Activated naive CD8-positive, alpha-beta T cell treated with anti-CD3 and anti-CD28 coated beads for 36 hours (primary cell): ENCODE measurements at places on chromosomes 12 and 14.

DNA sequence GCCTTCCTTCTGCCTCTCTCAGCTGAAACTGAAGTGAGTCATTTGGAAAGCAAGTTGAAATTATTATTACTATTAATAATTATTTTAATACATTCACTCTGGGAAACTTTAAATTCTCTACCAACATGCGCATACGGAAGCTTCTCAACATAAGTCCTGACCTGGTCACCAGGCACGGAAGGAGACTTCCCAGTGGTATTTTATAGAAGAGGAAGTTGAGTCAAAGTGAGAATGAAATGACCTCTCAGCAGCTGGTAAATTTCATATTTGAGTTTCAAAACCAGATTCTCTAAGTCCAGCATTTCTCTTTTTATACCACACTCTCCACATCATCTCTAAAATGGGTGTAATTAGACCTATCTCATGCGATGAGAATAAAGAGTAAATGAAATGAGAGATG, 747.4 kb downstream of the VRK1 start:
- DNase-seq: no peak

GRCh38 chr14:21868442-21869046, 194.9 kb upstream of the OR4E1 start:
- peak; percentile 75 for DNase-seq

- no peak for DNase-seq
Observed at GRCh38 chr12:110243227-110243626, 37.8 kb upstream of the ATP2A2 start.

DNA sequence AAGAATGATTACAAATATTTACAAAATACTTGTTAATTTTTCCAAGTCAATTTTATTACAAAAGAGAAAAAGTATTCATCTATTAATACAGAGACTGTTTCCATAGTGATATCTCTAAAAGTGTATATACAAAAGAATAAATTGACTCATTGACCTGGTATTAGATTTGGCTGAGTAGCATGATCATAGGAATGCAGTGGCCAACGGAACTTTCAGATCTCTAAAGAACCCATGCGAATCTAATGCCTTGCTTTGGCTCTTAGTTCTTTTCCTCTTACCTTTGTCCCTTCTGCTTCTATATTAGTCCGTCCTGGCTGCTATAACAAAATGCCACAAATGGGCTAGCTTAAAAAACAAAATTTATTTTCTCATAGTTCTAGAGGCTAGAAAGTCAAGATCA, 717.8 kb downstream of the TMTC2 start:
- DNase-seq: no peak

DNA sequence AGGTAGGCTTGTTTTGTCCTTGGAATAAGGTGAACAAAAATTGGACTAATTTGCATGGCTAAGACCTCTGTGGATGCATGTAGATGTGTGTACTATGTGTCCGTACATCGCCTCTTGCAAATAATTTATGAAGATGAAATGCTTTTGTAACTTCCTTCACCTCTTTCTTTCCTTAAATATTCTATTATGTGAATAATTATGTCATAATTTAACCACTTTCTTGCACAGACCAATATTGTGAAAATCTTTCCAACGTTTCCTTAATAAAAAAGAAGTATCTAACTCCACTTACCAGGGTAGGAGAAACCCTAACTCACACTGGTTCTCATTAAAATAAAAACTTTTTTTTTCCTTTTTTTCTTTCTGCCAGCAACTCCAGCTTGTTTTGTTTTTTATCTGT, 4.0 kb downstream of the NANOG start:
- no peak for DNase-seq

- DNase-seq: no peak
Observed at GRCh38 chr12:56948881-56949280, 8.5 kb downstream of the RDH16 start.

- no peak for DNase-seq
Observed at GRCh38 chr12:122999986-123000420, 19.5 kb downstream of the ARL6IP4 start.

- no peak for DNase-seq
Observed at GRCh38 chr12:130937063-130937462, 16.6 kb upstream of the ADGRD1 start.

- no peak for DNase-seq
Observed at GRCh38 chr12:40431169-40431568, 206.4 kb downstream of the LRRK2 start.
